Fibroblast of mammary gland (primary cell): ENCODE measurements at places on chromosomes 7 and 10.

- DNase-seq = no peak
These were observed 153.7 kb downstream of the TNS3 start for GRCh38 chr7:47428052-47428767.

GRCh38 chr7:131197920-131198615, 129.6 kb upstream of the MKLN1 start:
- DNase-seq = peak; percentile 72

DNA sequence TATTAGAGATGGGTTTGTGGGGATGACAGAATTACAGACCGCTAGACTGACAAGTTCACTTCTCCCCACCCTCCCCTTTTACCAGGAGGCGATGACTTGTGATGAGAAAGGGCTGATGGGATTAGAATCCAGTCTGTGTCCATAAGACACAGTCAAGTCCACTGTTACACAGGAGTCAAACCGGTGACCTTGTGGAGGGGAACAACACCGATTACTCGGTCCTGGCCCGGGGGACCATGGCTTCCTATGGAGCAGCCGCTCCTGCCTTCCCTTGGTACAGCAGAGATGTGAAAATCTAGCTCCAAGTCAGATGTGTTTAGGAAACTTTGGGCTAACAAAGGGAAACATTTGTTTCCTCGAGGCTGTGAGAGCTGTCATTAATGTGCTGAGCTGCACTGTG, 105.5 kb downstream of the ACTR3B start:
- no peak for DNase-seq

DNA sequence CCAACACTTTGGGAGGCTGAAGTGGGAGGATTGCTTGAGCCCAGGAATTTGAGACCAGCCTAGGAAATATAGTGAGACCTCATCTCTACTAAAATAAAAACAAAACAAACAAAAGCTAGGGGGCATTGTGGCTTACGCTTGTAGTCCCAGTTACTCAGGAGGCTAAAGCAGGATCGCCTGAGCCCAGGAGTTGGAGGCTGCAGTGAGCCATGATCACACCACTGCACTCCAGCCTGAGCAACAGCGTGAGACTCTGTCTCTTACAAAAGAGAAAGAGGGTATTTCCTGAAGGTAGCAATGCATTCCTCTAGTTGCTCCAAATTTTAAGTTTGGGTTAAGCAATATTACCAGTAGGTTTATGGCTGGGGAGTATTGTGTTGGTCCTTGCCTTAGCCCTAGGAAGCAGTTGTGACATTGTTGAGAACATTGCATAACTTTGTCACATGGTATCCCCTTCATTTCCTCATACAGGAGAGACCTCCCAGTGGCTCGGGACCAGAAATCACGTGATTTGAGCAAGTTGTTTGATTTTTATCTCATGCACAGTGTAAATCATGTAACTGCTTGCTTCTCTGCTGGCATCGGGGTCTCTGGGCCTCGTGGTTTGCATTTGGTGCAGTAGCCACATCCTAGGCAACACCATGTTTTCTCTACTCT, 23.3 kb upstream of the SMARCD3 start:
- DNase-seq = peak; percentile 64

DNA sequence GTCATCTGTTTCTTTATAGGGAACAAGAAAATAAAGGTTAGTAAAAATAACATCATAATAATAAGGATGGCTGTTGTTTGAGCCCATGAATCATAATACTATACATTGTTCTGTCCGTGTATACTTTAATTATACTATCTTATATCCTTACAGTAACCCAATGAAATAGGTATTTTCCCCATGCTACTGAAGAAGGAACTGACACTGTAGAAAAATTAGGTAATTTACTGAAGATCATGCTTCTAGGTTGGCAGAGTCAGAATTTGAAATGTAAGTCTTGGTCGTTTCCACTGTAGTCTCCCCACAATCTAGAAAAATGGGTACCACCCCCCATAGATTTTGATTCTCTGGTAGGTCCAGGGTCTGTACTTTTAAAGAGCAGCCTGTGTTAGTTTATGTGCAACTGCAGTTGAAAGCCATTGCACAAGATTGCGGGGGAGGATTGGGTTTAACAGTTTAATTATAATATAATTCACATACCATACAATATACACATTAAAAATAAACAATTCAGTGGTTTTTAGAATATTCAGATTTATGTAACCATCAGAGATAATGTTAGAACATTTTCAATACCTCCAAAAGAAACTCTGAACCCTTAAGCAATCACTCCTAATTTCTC, 47.7 kb downstream of the SHOC2 start:
- no peak for DNase-seq

- DNase-seq = no peak
These were observed 34.4 kb downstream of the COL13A1 start for GRCh38 chr10:69835875-69836730.

- DNase-seq = no peak
These were observed 64.3 kb downstream of the INSIG1 start for GRCh38 chr7:155361947-155362346.

DNA sequence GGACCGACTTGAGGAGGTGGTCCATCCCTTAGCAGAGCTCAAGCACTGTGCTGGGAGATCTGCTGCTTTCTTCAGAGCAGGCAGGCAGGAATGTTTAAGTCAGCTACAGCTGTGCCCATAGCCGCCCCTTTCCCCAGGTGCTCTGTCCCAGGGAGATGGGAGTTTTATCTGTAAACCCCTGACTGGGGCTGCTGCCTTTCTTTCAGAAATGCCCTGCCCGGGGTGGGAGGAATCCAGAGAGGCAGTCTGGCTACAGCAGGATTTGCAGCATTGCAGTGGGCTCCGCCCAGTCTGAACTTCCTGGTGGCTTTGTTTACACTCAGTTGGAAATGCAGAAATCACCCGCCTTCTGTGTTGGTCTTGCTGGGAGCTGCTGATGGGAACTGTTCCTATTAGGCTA, 51.2 kb upstream of the SEMA3A start:
- DNase-seq = no peak

- DNase-seq = no peak
These were observed 535.9 kb downstream of the AUTS2 start for GRCh38 chr7:70134029-70134770.

- peak; percentile 95 for DNase-seq
These were observed 11.7 kb downstream of the MAP3K8 start for GRCh38 chr10:30445711-30446110.

- peak; percentile 27 for DNase-seq
These were observed 28.8 kb upstream of the ZNF488 start for GRCh38 chr10:47412869-47413268.
